ENCODE measurements at places on chromosomes 6 and 20.

DNA sequence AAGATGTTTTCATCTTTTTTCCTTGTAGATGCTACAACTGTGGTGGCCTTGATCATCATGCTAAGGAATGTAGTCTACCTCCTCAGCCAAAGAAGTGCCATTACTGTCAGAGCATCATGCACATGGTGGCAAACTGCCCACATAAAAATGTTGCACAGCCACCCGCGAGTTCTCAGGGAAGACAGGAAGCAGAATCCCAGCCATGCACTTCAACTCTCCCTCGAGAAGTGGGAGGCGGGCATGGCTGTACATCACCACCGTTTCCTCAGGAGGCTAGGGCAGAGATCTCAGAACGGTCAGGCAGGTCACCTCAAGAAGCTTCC is 101.5 kb downstream of the POPDC3 start:
- DNase-seq, result no peak

DNA sequence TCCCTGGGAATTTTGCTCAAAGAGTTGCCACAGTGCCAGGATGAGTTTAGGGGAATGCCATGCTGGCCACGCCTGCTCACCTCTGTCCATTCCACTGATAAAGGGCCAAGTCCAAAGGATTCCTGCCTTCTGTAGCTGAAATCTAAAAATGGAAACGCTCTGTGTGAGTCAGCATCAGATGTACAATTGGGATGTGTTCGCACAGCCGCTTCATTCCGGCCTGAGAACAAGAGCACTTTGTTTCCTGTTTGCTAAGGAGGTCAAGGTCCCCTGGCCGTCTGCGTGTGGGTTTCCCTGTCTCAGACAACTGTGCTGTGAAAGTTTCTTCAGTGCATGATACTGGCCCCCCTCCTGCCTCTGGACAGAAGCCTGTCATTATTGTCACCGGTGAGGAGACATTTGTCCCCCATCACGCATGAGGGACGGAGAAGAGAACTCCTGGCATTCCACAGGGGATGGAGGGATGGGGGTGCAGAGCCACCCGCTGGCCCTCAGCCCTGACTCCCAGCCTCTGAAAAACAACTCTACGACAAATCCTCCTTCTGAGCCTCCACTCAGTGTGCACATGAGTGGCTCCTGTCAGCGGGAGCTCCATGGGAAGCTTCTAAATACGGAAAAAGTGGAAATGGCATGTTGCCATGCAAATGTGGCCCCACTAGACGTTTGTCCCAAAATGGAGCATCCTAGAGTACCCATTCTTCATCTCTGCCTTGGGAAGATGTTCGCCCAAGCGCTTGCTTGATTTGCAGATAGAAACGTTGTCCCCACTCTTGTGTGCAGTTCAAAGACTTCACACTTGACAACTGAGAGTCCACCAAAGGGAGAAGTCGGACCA is 143.5 kb upstream of the AFDN start:
- DNase-seq, result no peak

DNA sequence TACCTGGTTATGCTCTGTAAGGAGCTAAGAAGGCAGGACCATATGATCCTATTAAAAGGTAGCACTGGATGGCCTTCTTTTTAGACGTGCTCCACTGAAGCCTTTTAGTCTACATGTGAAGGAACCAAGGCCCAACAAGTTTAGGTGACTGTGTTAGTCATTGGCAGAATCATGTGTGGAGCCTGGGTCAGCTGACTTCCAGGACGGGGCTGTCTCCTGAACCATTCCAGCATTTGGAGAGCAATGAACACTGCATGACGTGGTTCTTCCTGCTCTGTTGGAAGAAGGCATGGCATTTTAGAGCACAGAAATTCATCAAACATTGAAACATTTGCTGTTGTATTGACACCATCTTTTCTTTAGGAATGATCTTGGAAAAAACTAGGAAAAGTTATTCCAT is 87.8 kb upstream of the TIAM2 start:
- no peak for DNase-seq

GRCh38 chr6:81772741-81773140 is 20.3 kb upstream of the TENT5A start:
- no peak for DNase-seq

- DNase-seq, result no peak
Observed at GRCh38 chr20:51430198-51430950, 112.1 kb downstream of the NFATC2 start.

GRCh38 chr6:129604321-129604720 is 105.7 kb downstream of the ARHGAP18 start:
- no peak for DNase-seq

DNA sequence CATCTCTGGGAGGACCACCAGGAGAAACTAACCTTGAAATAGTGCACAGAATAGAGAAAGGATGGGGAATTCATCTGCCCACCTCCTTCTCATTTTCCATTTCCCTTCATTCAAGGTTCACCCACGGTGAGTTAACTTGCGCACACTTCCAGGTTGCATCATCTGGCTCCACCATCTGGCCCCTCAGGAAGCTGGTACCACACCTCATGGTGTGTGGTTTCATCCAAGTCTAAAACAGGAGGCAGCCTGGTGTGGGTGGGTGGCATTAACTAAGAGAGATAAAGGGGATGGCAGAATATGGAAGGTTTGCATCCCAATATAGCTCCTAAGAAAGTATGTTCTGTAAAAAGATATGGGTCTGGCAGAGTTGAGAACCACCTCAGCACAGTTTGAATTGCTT is 3.8 kb downstream of the ZNF334 start:
- DNase-seq, result no peak

DNA sequence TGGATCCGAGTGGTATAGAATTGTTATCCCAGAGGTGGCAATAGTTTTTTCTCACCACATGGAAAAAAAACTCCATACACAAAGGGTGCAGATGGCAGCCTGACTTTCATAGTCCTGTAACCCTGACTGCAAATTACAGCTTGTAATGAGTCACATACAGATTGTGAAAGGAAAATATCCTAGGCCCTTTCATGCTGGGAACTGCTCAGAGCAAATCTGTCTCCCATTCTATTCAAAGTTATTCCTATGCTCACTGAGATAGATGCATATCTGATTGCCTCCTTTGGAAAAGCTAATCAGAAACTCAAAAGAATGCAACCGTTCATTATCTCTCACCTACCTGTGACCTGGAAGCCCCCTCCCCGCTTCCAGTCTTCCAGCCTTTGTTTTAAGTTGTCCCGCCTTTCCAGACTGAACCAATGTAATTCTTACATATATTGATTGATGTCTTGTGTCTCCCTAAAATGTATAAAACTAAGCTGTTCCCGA is 108.7 kb upstream of the MAP3K4 start:
- no peak for DNase-seq

- no peak for DNase-seq
Observed at GRCh38 chr20:50682065-50682464, 9.3 kb downstream of the RIPOR3 start.

- no peak for DNase-seq
Observed at GRCh38 chr6:38599261-38599660, 40.5 kb downstream of the BTBD9 start.

DNA sequence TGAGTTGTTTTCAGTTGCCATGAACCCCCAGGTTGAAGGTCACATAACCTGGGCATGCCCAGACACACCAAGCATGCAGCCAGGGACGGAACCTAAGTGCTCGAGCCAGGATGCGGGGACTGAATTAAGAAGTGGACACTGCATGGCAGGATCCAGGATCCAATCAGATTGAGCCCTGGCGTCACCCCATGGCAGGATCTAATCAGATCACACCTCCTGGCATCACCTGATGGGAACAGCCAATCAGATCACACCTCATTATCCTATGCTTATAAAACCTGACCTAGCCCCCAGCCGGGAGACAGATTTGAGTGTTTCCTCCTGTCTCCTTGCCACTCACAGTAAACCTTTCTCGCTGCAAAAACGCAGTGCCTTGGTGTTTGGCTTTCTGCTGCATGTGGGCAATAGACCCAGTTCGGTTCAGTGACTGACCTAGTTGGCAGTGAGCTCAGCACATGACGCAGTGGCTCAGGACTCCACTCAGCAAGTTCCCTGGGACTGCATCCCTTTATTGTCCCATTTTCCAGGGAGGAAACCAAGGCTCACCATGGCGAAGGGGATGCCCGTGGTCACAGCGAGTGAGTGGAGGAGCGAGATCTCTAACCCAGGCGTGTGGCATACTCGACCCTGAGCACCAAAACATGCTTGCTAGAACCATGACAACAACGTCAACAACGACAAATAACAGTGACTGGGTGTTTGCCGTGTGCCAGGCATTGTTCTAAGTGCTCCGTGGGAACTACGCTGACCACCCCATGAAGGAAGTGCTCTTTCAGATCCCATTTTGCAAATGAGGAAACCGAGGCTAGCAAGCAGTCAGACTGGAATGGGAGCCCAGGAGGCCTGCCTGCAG is 66.3 kb downstream of the RBM38 start:
- DNase-seq, result no peak

DNA sequence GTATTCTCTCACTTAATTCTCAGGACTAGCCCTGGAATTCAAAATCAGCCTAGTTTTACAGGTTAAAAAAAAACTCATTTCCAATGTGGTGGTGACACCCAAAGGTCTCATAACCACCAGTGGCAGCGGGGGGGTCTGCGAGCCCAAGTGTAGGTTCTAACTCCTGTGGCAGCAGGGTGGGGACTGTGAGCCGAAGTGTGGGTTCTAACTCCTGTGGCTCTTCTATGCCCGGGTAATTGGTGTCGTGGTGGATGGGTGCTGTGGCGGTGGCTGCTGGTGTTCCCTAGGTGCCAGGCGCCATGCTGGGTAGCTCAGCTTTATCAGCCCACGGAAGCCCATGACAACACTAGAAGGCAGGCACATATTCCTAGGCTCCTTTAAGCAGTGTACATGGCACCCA is 4.9 kb upstream of the ANKRD60 start:
- no peak for DNase-seq

DNA sequence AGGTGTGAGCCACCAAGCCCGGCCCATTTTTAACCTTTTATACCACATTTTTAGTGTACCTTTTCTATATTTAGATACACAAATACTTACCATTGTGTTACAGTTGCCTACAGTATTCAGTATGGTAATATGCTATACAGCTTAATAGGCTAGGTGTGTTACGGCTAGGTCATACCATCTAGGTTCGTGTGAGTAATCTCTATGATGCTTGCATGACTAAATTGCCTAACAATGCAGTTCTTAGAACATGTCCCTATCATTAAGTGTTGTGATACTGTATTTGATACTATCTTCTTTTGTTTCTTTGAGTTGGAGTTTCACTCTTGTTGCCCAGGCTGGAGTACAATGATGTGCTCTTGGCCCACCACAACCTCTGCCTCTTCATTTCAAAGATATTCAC is 387.7 kb upstream of the SASH1 start:
- DNase-seq, result no peak

GRCh38 chr20:3863317-3863716 is 16.7 kb downstream of the MAVS start:
- no peak for DNase-seq

GRCh38 chr6:52482903-52483670 is 62.9 kb downstream of the EFHC1 start:
- peak; percentile 57 for DNase-seq

- no peak for DNase-seq
Observed at GRCh38 chr6:32816746-32817204, at the start of gene HLA-DOB. HLA-DOB (minus strand) TSS chr6:32817002; CDS start chr6:32816951, 51 bp downstream.

DNA sequence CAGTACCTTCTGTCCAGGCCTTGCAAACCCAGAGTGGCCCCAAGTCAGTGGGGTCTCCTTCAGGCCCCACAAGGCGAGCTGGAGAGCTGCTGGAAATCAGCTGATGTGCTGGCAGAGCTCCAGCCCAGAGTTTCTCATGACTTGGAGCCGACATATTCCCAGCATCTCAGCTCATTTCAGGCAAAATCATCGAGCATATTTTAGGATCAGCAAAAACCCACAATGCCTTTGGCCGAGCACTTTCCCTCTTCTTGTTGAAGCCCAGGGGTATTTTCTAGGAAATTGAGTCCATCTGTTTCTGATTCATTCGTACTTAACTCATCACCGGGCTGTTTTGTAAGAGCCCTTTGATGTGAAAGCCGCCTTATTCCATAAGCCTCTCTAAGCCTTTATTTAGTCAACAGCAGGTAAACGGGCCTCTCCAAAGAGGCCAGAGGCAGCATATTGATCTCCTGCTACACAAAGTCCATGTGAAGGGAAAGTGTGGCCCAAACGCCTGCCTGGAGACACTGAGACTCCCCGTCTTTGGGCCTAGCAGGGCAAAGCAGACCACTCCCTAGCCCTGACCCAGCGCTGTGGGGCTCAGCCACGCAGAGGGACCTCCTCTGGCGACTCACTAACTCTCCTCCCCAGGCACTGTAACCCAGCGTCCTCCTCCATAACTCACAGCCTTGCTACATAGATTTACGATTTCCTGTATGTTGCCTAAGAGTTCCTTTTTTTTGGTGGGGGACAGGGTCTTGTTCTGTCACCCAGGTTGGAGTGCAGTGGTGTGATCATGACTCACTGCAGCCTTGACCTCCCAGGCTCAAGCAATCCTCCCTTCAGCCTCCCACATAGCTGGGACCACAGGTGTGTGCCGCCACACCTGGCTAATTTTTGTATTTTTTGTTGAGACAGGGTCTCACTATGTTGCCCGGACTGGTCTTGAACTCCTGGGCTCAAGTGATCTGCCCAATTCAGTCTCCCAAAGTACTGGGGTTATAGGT is 12.1 kb upstream of the C20orf203 start:
- DNase-seq, result no peak

- DNase-seq, result no peak
Observed at GRCh38 chr20:60300374-60300773, 342.2 kb downstream of the CDH26 start.

- DNase-seq, result no peak
Observed at GRCh38 chr6:134435814-134436280, 117.9 kb upstream of the SGK1 start.

GRCh38 chr20:39016041-39016440 is 53.9 kb downstream of the DHX35 start:
- no peak for DNase-seq

DNA sequence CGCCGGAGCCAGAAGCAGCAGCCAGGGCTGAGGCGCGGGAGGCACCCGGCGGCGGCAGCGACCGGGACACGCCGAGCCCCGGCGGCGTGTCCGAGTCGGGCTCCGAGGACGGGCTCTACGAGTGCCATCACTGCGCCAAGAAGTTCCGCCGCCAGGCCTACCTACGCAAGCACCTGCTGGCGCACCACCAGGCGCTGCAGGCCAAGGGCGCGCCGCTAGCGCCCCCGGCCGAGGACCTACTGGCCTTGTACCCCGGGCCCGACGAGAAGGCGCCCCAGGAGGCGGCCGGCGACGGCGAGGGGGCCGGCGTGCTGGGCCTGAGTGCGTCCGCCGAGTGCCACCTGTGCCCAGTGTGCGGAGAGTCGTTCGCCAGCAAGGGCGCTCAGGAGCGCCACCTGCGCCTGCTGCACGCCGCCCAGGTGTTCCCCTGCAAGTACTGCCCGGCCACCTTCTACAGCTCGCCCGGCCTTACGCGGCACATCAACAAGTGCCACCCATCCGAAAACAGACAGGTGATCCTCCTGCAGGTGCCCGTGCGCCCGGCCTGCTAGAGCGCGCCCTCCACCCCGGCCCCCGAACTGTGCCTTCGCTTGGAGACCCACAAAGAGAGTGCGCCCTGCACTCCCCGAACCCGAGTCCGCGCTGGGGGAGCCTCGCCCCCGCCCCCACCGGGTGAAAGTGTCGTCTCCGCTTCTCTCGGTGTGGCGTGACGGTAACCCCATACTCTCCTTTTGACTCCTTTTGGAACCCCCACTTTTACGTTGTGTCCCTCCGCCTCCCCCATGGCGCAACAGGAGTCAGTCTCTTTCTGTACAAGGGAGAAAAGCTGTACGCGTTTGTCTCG is 1.6 kb downstream of the INSM1 start:
- no peak for DNase-seq

All from hematopoietic multipotent progenitor cell treated with erythropoietin and hydrocortisone succinate and interleukin-3 and kit ligand, for 15 days (in vitro differentiated cells).